HEK293T (cell line): ENCODE measurements at places on chromosomes 6 and 20.

- DNase-seq: no peak
Observed at GRCh38 chr6:105847433-105847832, 238.7 kb upstream of the PRDM1 start.

DNA sequence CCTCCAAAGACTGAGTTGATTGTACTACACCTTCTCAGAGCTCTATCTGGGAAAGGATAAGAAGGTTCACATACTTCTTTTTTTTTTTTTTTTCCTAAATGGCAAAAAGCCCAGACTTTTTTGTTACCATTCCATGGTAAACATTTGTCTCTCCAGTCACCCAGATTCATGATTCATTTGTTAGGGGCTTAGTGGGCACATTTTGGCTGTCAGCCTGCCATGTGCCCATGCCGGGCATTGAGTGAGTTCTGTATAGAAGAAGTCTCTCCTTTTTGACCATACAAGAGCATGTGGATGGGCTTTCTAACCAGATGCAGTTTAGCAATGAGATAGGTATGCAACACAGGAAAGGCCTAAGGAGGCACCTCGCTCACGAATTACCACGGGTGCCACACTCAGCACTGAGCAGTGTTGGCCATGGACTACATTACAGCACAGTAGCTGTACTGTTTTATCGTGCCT, 447.5 kb upstream of the HSF2 start:
- DNase-seq: no peak

- no peak for DNase-seq
Observed at GRCh38 chr20:38129248-38129865, 35.7 kb downstream of the TGM2 start.

- no peak for DNase-seq
Observed at GRCh38 chr6:92147246-92147645, 1272.1 kb downstream of the EPHA7 start.

DNA sequence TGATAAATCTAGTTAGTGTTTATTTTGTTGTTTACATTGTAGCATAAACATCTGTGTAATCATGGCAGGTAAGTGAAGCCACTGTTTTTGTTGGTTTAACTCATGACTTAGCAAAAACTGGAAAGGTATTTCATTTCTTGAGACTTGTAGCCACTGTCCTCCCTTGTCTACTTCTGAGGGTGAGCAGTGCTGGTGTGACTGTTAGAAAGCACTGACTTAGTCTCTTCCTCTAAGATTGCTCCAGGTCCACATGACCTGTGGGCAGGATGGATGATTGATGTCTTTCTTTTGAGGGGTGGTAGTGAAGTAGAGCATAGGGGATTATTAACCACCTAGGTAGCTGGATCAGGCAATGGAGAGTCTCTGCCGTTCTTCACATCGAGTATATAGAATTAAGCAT, 203.8 kb downstream of the ARID1B start:
- no peak for DNase-seq

DNA sequence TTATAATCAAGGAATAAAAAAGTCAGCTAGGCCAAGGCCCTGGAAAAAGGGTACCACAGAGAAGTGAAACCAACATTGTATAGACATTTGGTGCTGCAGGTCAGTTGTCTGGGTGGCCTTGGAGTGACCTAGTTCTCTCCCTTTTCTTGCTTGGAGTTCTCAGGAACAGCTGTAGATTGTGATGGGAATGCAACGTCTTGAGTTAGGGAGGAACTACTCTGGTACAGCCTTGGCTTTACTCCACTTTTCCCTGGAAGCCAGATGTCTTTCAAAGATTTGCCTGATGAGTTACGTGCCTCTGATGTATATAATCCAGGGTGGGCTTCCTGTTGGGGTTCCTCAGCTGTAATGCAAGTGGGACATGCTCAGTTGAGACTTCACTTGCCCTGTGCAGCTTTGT, 694.7 kb downstream of the HTR1B start:
- DNase-seq: no peak

DNA sequence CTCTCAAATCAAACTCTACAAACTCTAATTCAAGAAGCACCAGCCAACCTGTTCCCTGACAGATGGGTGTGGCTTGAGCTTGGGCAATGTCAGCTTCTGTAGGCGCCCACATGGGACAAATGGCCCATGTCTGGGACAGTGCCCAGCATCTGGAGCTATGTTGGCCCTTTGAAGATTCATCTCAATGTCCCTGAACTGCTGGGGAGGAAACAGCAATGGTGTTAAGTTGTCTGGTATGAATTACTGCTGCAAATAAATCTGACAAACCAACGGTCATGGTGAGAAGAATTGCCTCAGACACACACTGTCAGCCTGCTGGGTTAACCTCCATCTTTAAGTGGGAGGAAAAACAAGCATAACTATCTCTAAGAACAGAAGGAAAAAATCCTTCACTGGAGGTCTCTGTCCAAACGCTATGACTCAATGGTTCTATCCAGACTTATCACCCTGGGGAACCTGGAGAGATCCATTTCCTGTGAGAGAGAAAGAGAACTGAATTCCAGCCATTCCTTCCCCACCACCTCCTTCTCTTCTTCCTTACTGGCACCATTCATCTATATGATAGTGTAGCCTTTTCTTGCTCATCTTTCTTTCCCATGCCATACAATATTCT, 274.9 kb downstream of the CDH26 start:
- no peak for DNase-seq

GRCh38 chr6:162005372-162005771, 722.2 kb downstream of the PRKN start:
- DNase-seq: no peak

- no peak for DNase-seq
Observed at GRCh38 chr6:84197708-84198107, 29.7 kb downstream of the CEP162 start.

DNA sequence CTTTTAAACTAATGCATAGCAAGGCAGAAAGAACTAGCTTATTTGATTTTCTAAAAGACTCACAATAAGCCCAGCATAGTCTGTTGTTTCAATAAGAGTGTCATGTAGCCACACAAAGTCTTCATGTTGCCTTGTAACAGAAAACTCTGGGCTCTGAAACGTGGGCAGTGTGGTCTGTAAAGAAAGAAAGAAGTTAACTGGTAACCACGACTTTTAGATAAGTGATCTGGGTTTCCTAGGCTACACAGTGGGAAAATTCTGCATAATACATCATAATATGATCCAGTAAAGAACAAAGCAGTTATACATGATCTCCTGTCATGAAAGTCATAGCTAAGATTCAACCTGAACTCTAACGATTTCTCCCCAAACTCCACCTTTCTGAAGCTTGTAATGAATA, 13.3 kb downstream of the SNX5 start:
- DNase-seq: no peak

DNA sequence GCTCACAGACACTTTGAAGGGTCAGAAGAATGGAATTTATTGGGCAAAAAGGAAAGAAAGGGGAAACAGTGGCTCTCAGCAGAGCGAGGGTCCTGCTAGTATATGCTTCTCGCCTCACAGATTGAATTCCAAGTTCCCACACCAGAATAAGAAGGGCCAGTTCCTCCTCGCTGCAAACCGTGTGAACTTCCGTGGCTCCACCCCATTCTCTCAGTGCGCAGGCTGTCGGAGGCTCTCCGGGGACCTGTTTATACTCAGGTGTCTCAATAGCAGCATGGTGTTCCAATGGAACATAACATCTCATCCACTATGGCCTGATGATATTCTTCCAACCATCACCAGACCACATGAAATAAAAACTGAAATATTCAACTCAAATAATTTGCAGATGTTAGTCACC, 4.6 kb downstream of the SAMD3 start:
- no peak for DNase-seq

- DNase-seq: no peak
Observed at GRCh38 chr6:69232496-69232895, 564.3 kb downstream of the LMBRD1 start.

DNA sequence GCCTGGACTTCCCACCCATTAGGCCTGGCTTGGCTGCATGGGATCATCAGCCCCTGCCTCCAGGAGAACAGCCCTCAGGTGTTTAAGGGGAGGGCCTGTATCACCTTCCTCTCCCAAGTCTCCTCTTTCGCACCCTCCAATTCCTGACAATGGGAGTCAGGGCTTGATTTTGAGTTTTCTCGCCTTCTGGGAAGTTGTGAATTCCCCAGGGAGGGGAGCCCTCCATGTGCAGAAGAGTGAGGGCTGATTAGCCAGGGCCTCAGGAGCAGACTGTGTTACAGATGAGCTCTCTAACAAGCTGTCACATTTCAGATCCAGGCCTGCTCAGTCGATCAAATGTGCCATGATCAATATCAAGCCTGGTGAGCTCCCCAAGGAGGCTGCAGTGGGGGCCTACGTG, 42.4 kb downstream of the CNBD2 start:
- no peak for DNase-seq

DNA sequence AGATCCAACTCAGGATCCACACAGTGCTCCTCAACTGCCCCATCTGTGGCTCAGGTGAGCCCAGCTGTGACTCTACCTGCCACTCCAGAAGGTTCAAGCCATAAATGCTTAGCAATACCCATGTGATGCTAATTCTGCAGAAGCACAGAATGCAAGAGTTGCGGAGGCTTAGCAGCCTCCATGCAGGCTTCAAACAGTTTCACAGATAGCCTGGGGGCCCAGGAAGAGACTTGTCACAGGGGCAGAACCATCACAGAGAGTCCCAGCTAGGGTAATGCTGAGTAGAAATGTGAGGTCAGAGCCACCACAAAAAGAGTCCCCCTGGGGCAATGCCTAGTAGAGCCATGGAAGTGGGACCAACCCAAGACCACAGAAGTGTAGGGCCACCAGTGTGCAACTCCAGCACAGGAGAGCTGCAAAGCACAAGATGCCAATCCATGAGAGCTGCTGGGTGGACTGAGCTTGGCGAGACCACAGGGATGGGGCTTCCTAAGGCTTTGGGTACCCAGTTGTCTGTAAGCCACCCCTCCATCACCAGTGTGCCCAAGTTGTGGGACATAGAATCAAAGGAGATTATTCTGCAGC, 283.9 kb downstream of the UBE3D start:
- no peak for DNase-seq
